Activated CD4-positive, alpha-beta T cell treated with anti-CD3 and anti-CD28 coated beads, Interleukin-2, amount 50 U/mL, for 24 hours (primary cell): ENCODE measurements at places on chromosomes 4 and X.

GRCh38 chr4:32824336-32824735 is 2104.2 kb downstream of the PCDH7 start:
- no peak for DNase-seq

DNA sequence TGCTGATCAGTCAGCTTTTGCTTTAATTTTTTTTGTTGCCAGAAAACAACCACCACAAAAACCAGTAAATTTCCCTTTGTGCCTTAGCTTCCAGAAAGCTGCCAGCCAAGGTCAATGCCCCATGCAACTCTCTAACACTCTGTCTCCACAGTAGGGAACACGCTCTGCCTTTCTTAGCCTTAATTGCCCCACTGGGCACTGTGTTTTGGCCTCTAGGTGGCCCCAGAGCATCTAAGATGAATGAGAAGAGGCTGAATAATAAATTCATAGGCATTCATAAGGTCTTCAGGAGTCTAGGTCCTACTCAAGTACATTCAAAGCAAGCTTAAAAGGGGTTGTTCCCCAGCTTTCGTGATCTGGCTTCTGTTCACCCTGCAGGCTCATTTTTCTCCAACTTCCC is 57.7 kb upstream of the PASD1 start:
- DNase-seq, result no peak

GRCh38 chr4:181684310-181684709 is 558.9 kb upstream of the TENM3 start:
- DNase-seq, result no peak

DNA sequence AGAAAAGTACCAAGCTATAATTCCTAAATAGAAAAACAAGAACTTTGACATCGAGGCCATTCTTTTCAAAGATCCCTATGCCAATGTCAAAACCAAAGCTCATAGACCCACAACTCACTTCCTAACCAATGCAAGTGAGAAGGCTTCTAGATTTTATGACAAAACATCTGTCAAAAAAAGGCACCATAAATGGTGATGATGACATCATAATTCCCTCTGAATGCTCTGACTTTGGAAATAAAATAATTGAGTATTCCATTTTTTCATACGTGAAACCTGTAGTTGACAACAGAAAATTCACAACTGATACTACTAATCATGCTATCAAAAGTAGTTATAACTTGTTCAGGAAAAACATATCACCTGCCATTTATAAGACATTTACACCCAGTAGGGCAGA is 8.7 kb upstream of the CABS1 start:
- no peak for DNase-seq
